Breast epithelium (tissue), 4 donors: ENCODE measurements at places on chromosomes 12 and 14.

- DNase-seq = no peak
Observed at GRCh38 chr14:106831322-106831720, 1304.9 kb downstream of the TMEM121 start.

DNA sequence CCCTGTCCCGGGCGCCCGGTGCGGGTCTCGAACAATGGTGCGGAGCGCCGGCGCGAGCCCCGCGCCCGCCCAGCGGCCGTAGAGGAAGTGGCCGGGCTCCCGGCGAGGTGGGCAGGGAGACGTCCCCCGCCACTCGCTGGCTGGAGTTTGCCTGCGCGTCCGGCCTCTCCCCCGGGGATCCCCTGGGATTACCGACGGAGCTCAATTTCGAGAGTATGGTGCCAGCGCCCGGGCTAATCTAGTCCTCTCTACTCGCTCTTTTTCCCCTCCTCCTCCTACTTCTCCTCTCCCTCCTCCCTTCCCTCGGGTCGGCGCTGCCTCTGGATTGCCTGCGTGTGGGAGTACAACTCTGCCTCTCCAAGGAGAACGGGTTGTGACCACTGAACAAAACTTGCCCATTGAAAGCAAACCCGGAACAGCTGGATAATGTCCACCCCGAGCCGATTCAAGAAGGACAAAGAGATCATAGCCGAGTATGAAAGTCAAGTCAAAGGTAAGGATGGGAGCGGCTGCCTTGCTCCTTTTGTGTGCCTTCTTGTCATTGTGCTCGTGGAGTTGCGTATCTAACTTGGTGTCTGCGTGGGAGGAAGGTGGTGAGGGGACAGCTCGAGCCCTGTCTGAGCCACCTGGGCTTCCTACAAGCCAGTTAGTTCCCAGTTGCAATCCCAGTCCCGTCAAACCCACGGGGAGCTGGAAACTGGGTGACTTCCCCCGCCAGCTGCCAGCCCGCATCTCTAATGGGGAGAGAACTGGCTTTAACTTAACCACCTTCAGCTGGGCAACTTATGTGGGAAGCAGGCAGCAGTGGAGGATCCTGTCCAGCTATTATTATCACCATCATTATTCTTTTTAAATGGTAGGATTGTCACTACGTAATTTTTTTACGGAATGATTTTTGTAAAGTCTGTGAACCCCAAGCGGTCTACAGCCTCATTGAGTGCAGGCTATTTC, at the start of gene SRGAP1:
Gene SRGAP1, plus strand, starts transcription at position 310 of the 951 bp plus-strand sequence. Its CDS starts 117 bp downstream, at position 427.
- peak; percentile 75 for DNase-seq

- DNase-seq = no peak
Observed at GRCh38 chr12:111451232-111451631, 45.5 kb downstream of the SH2B3 start.

GRCh38 chr14:102857444-102857843, 65.0 kb upstream of the AMN start:
- no peak for DNase-seq

DNA sequence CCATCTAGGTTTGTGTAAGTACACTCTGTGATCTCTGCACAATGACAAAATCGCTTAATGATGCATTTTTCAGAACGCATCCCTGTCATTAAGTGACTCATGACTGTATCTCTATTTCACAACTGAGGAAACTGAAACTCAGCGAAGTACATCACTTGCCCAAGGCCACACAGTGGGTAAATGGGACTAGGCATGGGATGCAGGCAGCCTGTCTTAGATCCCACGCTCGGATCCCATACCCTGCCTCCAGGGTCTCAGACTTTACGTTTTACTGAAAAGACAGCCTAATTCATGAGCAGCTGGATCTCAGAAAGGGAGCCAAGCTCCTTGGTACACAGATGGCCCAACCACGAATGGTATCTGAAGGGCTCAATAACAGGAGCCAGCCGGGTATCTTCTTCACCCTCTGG, 2.4 kb upstream of the MLEC start:
- DNase-seq = no peak

DNA sequence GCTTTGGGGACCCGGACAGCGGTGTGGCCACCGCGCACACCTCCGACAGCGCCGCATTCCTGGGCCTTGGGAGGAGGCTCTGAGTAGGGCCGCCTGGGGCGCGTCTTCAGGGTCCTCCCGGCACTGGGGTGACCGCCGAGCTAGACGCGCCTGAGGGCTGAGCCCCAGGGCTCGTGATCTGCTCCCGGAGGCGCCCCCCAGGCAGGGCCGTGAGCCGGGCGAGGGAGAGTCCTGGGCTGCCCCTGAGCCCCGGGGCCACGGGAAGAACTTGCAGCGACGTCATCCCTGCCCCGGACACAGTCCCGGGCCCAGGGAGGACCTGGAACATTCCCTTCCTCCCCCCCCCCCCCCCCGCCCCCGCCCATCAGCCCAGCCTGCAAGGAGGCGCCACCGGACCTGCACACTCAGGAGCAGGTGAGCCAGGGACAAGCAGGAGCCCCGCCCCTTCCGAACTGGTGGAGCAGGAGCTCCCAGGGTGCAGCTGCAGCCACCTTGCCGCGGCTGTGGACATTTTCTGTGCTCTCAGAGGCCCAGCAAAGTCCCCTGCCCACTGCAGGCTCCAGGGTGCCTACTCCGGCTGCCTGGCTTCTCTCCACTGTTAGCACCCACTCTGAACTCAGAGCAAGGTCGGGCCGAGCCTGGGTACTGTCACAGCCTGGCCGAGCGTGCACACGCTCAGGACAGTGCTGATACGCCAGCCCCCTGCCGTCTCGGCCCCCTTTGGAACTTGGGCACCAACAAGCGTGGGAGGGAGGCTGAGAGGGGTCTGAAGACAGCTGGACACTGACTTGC, 50.7 kb downstream of the A2M start:
- DNase-seq = peak; percentile 94

DNA sequence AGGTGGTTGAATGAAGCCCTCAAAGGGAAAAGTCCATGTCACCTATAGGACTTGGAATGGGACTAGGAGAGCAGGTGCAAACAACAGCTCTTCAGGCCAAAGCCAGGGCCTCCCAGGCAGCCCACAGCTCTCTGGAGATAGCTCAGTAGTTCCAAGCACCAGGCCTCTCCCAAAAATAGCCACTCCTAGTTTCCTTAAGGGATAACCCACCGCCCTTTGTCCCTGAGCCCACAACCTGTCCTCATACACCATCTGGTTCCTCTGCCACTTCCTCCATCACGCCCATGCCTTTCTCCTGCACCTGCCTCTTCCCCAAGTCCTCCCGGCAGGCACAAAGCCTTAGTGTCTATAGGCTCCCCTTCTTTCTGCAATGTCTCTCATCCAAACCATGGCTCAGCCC, 2.1 kb downstream of the RAB15 start:
- no peak for DNase-seq

- peak; percentile 7 for DNase-seq
Observed at GRCh38 chr12:50127546-50127945, 15.5 kb downstream of the COX14 start.

- DNase-seq = no peak
Observed at GRCh38 chr12:50618864-50619609, 114.3 kb downstream of the DIP2B start.

- no peak for DNase-seq
Observed at GRCh38 chr14:65471038-65471878, 58.7 kb downstream of the FUT8 start.

GRCh38 chr14:37165794-37166193, 6.6 kb downstream of the SLC25A21 start:
- no peak for DNase-seq

DNA sequence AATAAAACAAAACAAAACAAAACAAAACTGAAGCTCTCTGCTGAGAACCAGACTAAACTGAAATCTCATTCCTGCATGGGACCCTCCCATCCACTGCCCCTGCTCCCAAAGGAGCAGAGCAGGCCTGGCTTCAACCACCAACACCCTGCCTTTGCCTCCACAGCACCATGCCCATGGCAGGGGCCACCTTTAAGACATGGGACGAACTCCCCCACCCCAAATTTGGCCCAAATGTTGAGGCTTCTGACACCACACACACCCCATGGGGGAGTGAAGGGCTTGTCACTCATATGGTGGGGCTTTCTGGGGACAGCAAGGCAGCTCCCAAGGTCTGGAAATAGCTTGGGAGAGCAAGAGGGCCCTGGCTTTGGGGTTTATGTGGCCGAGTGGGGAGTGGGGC, 177.2 kb downstream of the KIF26A start:
- peak; percentile 15 for DNase-seq

DNA sequence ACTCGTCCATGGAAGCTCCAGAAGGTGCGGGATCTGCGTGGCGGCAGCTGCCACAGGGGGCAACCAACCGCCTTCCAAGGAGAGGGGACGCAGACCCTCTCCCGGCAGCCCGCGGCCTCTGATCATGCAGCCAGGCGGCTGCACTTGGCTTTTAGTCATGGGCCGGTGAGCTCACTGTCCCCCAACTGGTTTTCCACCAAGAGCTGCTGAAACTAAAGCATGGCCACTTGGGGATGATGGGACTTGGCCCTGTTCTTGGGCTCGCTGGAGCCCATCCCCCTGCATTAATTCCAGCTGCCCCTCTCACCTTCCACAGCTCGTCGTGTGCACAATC, 39.1 kb downstream of the CCDC85C start:
- no peak for DNase-seq

DNA sequence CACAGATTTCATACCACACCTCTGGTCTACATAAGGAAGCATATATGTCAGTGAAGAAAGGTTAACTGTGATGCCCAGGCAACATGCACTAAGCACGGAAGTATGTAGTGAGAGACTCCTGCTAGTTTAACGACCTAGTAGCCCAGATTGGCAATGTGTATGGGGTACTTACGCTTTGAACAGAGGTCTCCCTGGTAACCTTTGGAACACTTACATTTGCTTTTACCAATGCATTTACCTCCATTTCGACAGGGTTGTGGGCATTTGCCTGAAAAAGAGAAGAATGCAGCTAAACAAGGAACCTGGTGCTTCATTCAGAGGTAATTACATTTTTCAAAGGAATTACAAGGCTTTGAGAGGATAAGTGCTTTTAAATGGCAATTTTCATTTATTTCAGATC, 65.2 kb downstream of the WIF1 start:
- DNase-seq = no peak

- no peak for DNase-seq
Observed at GRCh38 chr12:25194722-25195055, 271 bp downstream of the DNAI7 start.

DNA sequence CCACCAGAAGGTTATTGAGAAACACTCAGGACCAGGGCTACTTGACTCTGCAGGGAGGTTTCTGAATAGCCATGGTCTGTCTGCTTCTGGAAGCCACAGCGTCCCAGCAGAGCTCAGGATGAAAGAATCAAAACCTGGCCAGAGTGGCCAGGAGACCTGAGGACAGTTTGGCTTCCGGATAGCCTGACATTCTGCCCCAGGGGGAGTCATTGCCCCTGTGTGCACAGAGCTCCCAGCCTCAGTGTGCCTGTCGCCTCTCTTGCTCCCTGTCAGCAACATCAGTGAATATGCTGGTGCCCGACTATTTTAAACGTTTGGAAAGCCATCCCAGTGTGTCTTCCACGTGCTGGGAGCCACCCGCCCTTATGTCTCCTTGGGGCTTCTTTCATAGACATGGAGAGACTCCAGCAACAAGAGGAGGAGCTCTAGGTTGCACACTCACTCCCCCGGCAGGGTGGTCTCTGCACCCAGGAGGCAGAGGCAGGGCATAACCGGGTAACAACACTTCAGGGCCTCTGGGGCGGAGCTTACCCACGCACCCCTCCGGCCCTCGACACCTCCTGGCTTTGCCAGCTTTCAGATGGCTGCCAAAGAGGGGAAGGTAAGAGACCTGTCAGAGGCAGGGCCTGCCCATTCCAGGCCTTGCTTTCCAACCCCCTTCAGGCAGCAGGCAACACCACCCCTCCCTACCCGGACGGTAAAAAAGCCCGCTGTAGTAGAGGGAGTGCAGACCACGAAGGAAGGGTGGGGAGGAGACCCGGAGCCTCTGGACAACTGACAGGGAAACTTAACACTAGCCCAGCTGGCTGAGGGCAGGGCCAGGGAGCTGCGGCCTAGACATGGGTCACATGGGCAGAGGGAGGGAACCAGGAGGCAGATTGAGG, 19.0 kb upstream of the SLC6A12 start:
- DNase-seq = no peak

DNA sequence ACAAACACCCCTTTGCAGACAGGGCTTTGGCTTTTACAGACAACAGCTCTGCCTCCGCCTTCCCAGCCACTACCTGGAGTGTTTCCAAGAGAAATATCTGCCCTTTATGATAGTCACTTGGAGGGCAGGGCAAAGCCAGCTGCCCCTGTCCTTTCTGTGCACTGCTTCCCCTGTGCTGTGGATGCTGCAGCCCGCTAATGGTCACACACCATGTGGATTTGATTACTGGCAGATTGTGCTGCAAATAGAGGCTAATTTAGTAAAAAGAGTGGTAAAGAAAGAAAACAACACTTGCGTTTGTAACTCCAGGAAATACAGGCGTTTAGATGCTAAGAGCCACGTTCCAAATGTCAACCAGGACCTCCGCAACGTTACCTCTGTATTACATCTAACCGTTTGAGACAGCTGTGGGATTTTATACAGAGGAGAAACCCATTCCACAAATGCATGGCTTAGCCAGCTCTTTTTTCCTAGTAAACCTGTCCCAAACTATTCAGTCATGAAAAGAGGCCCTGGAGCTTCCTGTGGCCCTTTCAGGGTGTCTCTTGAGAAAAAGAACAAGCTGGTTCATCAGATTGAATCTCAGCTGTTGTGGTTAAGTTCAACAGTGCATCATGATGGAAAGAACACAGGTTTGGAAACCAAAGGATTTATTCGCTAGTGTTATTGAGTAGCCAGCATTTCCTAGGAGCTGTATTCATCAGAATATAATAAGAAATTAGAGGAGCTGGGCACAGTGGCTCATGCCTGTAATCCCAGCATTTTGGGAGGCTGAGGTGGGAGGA, 30.1 kb upstream of the PWP1 start:
- no peak for DNase-seq

- DNase-seq = no peak
Observed at GRCh38 chr12:12926571-12927071, 25.3 kb downstream of the GPRC5D start.
